ENCODE measurements at places on chromosomes 6 and 20.

GRCh38 chr6:34412016-34412415 lies 13.9 kb downstream of the RPS10 start:
- no peak for DNase-seq

DNA sequence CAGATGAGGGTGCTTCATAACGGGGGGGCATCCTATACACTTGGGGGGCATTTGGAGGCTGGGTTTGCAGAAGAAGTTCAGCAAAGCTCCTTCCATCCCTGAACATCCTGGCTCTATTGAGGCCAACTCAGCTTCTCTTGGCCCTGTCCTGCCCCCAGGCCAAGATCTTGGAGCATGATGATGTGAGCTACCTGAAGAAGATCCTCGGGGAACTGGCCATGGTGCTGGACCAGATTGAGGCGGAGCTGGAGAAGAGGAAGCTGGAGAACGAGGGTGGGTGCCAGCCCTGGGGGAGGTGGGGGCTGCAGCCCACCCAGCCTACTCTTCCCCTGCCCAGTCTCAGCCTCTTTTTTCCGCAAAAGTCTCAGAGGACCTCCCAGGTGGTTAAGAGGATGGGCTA lies 17.2 kb downstream of the GDAP1L1 start:
- no peak for DNase-seq

GRCh38 chr20:45340236-45340847 lies 7.9 kb downstream of the SDC4 start:
- DNase-seq: no peak

GRCh38 chr6:87071683-87072082 lies 23.2 kb downstream of the CGA start:
- no peak for DNase-seq

DNA sequence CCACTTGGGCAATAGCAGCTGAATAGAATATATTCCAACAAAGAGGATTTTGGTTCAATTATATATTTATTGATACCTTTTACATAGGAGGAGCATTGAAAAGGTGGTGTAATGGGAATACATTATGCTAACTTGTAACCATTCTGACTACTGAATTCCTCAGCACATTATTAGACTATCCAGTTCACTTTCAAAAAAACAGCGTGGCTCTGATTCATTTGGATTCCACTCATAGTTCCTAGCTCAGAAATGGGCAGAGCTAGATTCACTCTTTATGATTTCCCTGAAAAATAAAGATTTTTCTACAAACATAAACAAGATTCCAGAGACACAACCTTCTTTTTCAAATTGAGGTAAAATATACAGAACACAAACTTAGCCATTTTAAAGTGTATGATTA lies 9.2 kb upstream of the TRERF1 start:
- peak; percentile 49 for DNase-seq

DNA sequence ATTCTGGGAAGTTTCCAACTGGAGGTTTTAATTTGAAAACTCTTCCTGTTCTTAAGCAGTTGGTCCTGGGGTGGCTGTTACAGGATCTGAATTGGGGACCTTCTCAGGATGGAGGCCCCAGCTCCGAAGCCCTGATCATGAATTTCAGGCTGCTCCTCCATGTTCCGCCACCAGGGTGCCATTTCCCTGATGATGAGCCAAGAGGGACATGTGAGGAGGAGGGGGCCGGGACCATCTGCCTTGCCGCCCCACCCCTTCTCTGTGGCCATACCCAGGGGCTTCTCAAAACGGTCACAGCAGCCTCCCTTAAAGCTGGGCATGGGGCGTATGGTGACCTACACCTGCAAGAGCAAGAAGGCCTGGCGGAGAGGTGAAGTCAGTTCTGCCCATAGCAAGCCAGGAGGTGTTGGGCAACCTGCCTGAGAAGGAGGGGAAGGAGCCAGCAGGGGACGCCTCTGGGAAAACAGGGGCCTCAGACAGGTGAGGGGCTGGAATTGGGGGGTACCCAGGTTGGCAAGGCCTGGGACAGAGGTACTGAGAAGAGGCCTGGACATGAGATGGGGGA lies 3.6 kb upstream of the BAK1 start:
- no peak for DNase-seq

DNA sequence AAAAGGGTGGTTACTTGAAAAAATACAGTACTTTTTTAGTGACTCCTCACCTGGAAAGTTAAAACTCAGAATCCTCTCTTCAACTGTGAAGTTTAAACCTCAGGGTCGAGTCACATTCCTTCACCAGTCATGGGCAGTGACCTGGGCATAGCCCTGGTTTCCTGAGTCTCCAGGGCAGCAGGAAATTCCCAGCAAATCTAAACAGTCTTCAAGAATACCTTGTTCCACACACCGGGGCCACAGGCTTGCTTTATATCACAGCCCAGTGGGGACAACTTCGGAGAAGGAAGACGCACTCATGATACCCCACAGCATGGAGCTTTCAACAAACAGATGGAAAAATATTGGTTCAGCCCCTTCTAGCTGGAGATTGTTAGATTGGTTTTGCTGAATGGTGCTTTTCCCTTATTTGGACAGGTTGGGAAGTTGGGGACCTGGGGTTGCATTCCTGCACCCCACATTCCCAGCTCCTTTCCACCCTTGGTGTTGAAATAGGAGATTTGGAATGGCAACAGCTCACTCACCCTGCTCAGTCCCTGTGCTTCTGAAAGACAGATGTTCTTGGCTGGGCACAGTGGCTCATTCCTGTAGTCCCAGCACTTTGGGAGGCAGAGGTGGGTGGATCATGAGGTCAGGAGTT lies 113.0 kb upstream of the TMEM170B start:
- no peak for DNase-seq

DNA sequence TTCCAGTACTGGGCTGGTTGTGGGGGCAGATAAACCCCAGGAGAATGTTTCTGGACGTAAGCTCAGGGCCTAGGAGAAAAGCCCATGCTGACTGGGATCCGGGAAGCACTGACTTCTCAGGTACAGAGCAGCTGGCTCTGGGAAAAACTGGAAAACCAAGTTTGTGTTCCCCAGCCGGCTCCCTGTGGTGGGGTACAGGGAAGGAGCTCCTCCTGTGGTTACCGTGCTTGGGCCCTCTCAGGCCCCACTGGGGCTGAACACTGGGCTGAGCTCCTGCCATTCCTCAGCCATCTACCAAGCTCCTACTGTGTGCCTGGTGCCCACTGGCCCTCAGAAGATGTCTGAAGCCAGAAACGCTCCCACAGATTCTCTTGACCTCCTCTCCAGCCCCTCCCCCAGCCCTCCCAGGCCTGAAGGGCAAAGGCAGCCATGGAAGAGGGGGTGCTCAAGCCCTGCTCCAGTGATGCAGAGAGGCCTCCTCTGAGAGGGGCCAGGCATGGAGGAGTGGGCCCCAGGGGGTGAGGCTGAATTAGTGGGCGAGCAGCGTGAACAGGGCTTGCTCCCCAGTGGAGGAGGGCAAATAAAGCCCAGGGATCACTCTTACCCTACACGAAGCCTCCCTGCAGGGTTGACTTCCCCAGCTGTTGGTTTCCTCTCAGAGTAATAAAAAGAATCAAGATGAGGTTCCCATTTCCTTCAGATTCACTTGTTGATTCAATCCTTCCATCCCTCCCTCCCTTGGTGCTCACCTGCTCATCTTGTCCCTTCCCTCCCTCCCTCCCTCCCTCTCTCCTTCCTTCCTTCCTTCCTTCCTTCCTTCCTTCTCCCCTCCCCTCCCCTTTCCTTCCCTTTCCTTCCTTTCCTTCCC lies 100.0 kb downstream of the VEGFA start:
- DNase-seq: no peak

DNA sequence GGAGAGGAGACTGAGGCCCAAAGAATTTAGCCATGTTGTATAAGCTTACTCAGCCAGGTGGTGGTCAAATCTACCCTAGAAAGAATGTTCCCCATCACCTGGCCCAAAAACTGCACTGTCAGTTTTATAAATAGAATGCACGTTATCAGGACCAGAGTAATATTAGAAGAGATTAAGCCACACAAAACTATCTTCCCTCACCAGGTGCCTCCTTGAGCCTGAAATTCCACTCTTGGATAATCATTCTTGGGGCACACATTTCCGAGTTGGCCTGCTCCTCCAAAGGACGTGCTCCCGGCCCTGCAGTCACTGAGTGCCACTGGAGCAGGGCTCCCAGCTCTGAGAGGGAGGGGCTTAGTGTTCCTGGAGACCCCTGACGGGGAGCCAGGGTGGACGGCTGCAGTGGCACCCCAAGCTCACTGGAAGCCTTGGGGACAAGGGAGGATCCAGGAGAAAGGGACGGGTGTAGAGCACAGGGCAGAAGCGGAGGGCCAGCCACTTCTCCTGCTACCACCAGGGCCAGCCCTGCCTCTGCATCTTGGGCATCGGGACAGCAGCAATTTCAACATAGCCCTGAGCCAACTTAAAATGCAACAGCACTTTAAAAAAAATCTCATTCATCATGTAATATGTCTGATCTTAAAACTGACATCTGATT lies 160.8 kb upstream of the QKI start:
- no peak for DNase-seq

DNA sequence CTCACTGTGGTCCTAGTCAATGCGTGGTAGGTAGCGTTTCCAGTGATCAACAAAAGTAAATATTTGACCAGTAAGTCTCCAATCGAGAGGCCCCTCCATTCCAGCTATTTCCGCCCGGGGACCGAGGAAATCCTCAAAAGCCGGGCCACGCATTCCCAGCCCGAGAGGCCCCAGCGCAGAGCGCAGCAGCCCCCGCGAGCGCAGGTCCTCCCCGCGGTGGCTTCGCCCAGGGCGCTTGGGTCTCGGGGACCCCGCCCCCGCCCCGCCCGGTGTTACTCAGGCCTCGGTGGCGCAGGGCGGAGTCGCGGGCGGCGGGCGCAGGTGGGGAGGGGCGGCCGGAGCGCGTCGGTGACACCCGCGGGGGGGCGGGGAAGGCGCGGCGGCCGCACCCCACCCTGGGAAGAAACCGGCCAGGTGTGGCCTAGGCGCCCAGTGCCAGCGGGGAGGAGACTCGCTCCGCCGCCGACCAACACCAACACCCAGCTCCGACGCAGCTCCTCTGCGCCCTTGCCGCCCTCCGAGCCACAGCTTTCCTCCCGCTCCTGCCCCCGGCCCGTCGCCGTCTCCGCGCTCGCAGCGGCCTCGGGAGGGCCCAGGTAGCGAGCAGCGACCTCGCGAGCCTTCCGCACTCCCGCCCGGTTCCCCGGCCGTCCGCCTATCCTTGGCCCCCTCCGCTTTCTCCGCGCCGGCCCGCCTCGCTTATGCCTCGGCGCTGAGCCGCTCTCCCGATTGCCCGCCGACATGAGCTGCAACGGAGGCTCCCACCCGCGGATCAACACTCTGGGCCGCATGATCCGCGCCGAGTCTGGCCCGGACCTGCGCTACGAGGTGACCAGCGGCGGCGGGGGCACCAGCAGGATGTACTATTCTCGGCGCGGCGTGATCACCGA lies at the start of gene DSP:
TSS of gene DSP (plus strand) at position 497 of the 890 bp plus-strand sequence. CDS start at position 742, 245 bp downstream.
- DNase-seq: peak; percentile 41

DNA sequence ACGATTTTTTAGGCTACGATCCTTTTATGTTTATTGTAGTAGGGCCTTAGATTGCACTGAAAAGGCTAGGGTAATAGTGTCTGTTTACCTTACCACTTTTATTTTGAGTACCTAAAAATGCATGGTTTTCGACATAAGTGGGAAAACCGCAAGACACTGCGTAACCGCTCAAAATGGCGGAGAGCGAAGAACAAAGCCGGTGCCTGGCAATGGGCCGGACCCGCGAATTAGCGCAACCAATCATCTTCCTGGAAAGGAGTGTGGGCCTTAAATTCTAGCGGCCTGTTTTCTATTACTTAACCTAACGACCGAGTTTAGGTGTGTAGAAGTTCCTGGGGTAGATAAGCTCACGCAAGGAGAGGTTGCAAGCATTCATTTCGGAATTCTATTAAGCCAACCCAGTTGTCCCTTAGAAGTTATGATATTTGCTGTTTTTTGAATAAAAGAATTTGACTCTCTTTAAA lies 118.0 kb downstream of the HFE start:
- DNase-seq: peak; percentile 76

GRCh38 chr6:160013987-160014868 lies 45.3 kb downstream of the IGF2R start:
- DNase-seq: no peak

DNA sequence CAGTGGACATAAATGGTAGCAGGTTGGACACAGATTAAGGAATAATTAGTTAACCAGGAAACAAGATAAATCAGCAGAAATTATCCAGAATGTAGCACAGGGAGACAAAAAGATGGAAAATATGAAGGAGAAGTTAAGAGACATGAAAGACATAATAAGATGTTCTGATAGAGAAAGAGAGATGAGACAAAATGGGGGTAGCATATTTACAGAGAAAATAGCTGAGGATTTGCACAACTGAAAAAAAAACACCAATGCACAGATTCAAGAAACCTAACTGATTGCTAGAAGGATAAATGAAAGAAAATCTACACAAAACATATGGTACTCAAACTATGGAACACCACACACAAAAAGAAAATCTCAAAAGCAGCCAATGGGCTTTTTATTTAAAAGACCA lies 34.6 kb upstream of the TBC1D22B start:
- DNase-seq: no peak
